NCI-H2171 (cell line): ENCODE measurements at places on chromosomes 1 and 21.

GRCh38 chr1:29120947-29121485 is 2.7 kb downstream of the TMEM200B start:
- DNase-seq: peak; percentile 27

DNA sequence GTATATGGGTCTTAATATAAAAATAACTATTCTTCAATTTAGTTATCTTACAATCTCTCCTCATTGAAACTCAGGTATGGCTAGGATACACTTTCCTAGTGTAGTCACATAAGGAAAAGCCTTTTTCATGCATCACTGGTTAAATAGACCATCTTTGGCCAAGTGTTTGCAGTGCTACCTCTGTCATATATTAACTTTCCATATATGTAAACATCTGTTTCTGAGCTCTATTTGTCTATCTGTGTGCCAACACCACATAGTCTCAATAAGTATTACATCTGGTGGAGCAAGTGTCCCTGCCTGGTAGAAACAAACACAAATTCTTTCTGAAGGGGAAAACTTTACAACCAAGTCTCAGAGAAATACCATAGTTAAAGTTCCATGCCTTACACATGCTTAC is 134.6 kb downstream of the TSEN15 start:
- DNase-seq: no peak

DNA sequence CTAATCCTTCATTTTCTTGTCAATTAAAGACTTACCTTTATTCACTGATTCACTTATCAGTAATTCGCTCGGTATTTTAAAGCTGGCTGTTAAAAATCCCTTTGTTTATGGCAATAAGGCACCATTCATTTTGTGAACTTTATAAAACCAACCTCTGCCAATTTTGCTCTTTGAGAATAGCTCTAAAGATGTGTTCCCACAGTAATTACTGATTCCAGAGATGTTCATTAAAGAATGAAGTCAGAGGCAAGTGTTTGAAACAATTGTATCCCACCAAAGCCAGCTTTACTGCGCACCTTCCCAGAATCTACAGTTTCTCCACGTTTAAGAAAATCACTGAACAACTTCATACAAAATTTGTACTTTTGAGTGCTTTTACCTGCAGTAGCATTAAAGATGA is 424.5 kb downstream of the USP25 start:
- no peak for DNase-seq

- DNase-seq: no peak
Measured at GRCh38 chr1:109634292-109634691, 14.7 kb downstream of the AMPD2 start.

- DNase-seq: no peak
Measured at GRCh38 chr21:44758141-44758561, 43.5 kb downstream of the UBE2G2 start.

DNA sequence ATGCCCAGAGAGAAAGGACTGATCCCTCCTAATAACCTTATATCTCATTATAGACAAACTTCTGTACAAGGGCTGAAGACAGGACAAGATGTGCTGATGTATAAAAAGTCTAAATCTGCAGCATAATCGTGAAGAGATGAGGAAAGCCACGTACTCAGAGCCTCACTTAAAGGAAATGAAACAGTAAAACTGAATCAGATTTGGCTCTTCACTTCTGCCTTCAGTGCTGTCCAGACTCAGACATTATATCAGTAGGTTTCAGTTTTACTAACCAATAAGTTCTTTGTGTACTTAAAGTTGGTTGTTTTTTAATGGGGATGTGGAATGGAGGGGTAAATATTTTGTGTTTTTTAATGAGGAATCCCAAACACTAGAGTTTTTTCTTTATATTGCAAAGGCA is 45.3 kb upstream of the RGS1 start:
- DNase-seq: no peak

- no peak for DNase-seq
Measured at GRCh38 chr21:25501462-25501861, 105.8 kb downstream of the MRPL39 start.

DNA sequence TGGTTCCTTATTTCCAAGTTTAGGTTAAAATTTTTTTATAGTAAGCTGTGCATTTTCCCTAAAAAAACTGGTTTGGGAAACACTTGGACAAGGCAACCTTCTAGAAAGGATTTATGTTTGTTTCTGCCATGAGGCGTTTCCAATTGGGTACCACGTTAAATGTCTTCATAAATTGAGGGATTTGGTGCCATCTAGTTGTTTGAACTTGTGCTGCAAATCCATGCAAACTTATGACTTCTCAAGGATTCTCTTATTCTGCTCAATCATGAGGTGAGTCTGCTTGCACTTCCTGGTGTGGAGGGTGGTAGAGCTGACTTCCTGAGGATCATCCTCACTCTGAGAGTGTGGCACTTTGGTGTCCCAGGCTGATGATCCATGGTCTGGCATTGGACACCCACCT is 123.3 kb downstream of the PCNX2 start:
- no peak for DNase-seq

DNA sequence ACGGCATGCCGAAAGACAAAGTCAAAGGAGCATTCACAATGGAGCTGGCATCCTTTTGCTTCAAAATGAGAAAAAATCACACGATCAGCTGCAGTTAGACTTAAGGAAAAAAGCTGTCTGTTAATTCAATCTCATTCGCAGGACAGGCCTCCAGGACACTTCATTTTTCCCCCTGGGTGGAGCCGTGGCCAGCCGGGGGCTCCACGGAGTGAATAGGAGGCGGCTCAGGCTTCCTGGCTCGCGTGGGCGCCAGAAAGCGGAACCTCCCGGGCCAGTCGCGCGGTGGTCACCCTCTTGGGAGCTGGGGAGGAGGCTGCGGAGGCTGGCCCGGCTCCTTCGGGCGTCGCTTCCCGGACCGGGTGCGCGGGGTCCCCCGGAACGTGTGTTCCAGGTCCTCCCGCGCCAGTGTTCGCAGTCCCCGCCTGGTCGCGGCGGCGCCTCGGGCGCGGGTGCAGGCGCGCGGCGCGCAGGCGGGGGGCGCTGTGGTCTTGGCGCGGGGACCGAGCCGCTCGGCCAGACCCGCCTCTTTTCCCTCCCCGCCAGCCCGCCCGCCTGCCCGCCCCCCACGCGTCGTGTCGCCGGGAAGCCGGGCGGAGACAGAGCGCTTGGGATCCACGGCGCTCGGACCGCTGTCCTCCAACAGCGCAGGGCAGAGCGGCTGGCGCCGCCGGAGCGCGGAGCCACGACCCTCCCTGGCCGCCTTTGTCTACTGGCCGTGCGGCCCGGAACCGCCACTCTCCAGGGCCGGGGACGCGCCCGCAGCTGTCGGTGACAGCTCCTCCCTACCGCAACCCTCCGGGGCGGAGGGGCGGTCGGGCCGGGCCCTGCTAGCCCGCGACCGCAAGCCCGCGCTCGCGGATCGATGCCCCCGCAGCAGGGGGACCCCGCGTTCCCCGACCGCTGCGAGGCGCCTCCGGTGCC is at the start of gene RHOU:
Gene RHOU (plus strand): TSS at position 599 of the 921 bp plus-strand sequence. CDS start 264 bp downstream, at position 863.
- DNase-seq: peak; percentile 59

GRCh38 chr1:160284782-160285344 is at the start of gene PEX19:
PEX19 (minus strand) TSS chr1:160285133; CDS start chr1:160285124, 9 bp downstream.
- DNase-seq: peak; percentile 87

- DNase-seq: no peak
Measured at GRCh38 chr1:50471967-50472366, 48.7 kb upstream of the DMRTA2 start.

DNA sequence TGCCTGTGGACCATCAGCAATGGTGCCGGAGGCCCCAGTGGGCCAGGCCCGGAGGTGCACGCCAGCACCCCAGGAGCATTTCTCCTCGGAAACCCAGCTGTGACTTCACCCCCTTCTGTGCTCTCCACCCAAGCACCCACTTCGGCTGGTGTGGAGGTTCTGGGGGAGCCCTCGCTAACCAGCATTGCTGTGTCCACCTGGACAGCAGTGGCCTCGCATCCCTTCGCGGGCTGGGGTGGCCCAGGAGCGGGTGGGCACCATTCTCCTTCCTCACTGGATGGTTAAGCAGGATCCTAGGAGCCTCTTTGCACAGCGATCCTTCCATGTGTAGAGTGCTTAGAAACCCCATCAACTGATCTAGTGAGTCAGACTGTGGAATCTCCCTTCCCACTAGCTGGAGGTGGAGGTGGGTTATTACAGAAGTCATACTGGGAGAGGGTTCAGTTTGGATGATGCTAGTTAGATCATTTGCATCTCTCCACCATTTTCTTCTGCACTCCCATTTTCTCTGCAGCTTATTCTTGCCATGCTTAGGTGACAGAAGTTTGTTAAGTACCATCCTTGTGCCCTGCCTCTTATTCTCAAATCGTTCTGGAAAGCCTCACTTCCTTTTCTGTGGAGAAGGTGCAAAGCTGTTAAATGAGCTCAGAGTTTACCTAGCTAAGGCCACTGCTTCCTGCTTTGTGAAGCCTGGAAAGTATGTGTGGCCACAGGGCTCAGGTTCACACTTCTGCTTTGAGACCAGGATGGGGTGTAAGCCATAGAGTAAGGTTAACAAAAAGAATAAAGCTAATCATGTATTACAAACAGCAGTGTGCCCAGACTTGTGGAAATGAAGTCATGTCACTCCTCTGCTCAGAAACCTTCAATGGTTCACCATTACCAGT is 32.3 kb downstream of the TBX19 start:
- DNase-seq: no peak

- peak; percentile 53 for DNase-seq
Measured at GRCh38 chr1:13451399-13451965, 41.2 kb downstream of the PRAMEF20 start.

DNA sequence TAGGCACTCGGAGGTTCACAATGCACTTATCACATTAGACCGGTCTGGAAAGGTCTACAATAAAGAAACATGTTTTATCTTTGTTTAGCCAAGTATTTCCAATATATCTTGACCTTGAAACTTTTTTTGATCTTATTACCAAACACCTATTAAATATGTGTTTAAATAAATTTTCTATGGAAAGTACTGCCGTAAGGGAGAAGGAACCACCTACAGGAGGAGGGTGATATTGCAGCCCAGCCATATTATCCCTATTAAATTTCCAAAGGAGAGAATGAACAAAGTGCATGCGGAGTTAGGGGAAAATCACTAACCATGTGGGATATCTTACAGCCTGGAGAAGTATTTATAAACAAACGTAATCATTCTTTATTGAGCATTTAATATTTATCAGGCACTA is 14.5 kb downstream of the BRINP2 start:
- DNase-seq: no peak

DNA sequence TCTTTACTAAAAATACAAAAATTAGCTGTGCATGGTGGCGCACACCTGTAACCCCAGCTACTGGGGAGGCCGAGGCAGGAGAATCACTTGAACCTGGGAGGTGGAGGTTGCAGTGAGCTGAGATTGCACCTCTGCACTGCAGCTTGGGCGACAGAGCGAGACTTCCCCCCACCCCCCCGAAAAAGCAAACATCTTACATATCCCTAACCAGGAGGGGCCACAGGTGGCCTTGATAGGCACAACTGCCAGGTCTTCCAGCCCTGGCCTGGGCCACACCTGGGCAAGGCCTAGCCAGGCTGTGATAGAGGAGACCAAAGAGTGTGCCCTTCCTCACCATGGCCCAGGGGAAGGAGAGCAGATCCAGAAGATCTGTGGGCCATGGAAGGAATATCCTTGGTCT is 28.6 kb upstream of the POU3F1 start:
- DNase-seq: no peak

- no peak for DNase-seq
Measured at GRCh38 chr21:24420689-24421088, 1186.6 kb downstream of the MRPL39 start.

- no peak for DNase-seq
Measured at GRCh38 chr1:40389871-40390560, 16.5 kb downstream of the SMAP2 start.
